Stimulated activated CD8-positive, alpha-beta memory T cell treated with anti-CD3 and anti-CD28 coated beads, Interleukin-15, amount 100 ng/mL, for 4 hours (primary cell): ENCODE measurements at places on chromosomes 5 and 9.

- no peak for DNase-seq
Measured at GRCh38 chr9:26983340-26983739, 22.1 kb downstream of the LRRC19 start.

GRCh38 chr5:146962801-146963355, 84.3 kb upstream of the PPP2R2B start:
- DNase-seq, result no peak

DNA sequence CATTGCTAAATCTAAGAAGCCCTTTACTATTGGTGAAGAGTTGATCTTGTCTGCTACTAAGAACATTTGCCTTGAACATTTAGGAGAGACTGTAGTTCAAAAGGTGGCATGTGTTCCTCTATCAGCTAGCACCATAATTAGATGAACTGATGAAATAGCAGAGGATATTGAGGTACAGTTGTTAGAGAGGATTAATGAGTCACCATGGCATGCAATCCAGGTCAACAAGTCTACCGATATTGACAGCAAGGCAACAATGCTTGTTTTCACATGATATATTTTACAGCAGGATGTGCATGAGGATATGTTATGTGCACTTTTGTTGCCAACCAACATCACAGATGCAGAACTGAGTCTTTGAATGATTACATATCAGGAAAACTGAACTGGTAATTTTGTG, 134.3 kb upstream of the CDH9 start:
- DNase-seq, result no peak

GRCh38 chr9:127525401-127526188, 74.3 kb downstream of the LRSAM1 start:
- DNase-seq, result no peak

DNA sequence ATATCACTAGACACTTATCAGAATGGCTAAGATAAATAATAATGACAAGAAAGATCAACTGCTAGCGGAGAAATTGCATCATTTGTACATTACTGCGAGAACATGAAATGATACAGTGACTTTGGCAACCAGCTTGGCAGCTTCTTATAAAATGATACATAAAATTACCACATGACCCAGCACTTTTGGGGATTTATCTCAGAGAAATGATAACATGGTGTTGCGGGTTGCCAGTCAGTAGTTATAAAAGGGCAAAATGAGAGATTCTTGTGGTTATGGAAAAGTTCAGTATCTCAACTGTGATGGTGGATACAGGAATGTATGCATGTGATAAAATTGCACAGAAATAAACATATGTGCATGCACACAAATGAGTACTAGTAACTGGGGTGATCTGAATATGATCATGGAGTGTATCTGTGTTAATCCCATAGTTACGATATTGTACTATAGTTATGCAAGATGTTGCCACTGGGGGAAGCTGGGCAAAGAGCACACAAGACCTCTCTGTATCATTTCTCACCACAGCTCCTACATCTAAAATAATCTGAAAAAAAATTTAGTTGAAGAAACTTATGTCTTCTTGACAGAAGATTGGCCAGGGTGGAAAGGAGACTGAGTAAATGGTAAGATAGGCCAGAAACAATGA, 128.9 kb downstream of the NXNL2 start:
- DNase-seq, result no peak
